ENCODE measurements at places on chromosomes 2 and 18.

DNA sequence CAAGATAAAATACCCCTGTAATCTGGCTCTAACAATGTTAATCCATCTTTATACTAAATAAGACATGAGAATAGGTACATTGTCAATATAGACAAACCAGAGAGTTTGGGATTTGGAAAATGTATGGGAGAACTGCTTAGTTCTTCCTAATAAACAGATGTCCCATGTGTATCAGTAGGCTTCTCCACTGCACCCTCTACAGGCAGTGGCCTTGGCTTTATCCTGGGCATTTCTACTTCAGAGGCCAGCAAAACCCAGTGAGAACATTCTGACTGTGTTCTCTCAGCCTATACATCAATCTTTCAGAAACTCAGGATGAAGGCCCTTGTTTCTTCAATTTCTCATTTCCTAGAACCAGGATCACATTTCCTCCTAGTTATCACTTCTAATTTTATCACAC, 1167.5 kb upstream of the ACVR2A start:
- no peak for DNase-seq

DNA sequence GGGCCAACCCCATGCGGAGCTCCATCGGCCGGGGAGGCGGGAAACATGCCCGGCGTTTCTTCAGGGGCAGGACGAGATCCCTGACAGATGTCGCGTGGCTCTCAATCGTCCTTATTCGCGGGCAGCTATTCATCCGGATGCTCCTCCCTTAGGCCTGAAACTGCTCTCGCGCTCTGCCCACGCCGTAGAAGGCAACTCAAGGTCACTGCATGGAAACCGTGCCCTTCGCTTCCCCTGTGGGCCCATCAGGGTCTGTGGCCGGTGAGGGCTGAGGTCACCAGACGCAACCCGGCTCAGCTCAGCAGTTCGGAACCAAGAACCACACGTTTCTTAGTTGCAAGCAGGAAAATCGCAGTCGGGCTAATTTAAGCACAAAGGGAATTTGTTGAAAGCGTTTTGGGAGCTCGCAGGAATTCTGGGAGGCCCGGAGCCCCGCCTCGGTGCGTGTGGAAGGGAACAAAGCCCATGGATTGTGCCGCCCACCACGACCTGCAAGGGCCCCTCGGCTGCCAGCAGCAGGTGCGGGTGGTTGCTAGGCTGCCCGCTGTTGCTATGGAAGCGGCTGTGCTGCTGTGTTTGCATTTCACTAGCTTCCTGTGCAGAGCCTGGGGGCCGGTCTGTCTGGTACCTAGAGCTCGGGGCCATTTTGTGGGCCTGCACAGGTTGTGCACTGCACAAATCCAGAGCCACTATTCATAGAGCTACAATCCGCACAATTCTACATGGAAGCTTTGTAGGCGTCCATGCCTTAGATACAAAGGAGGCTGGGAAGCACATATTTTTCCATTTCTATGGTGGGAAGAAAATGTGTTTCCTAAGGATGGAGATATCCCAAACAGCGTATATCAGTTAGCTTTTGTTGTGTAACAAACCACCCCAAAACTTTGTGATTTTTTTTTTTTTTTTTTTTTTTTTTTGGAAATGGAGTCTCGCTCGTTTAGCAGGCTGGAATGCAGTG, 6.0 kb upstream of the ALLC start:
- peak; percentile 41 for DNase-seq

DNA sequence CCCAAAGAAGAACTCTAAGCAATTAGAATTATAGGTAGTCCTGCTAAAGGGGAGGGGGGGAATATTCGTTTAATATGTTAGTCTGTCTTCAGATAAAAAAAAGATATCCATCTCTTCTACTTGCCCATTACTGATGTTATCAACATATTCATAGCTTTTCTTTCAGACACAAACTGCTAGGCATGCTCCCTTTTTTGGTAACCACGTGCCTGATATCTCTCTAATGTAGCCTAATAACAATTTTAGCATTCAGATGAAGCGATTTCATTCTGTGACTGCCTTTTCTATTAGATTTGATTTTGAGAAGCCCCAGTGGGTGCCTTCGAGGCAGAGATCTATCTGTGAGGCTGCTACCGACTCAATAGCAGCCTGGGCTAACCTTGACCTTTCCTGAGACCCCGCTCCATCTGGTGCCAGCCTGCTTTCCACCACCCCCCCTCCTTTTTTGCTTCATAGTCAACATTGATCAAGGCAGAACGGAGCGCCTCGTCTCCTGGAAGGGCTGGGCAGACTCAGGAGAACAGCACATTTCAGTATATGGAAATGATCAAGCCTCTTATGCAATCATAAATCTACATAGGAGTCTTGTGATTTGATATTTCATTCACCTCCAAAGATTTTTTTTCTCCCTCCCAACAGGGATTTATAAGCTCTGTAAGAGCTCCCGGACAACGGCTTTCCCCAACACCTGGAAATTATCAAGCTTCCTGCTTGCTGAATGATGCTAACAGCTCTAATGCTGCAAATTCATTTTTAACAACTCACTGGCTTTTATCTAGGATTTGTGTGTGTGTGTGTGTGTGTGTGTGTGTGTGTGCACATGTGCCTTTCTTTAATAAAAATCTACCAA, 14.7 kb upstream of the BCL11A start:
- DNase-seq: no peak

- no peak for DNase-seq
Observed at GRCh38 chr2:27375513-27376099, 4.9 kb downstream of the ZNF513 start.

- no peak for DNase-seq
Observed at GRCh38 chr2:25483607-25484266, 142.0 kb upstream of the DNMT3A start.

All from T-helper 9 cell (primary cell).